ENCODE measurements at places on chromosomes 2 and 18.

DNA sequence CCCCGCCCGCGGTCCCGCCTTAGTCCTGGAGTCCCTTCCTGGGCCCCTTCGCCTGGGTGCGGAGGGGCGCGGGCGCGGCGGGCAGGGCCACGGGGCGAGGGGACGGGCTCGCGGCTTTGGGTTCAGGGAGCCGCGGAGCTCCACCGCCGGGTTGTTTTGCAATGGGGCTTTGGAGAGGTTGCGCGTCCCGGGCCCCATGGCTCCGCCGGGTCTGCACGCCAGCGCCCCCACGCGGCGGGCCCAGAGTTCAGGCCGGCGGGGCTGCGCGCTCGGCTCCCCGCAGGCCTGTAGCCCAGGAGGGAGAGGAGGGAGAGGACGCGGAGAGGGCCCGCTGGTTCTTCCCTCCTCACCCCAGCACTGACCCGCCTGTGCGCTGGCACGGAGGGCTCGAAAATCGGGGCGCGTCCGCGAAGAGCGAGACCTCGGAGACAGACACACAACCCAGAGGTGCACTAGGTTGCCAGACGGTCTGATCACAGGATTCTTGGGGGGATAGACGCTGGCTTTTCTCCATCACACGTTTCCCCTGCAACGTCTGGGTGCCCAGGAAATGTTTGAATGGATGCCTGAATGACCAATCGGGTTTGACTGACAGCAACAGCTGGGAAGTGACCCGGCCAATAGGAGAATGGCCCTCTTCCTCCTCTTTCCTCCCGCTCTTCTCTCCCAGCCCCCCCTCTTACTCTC is 4.9 kb upstream of the SIX2 start:
- DNase-seq, result no peak

GRCh38 chr2:221555494-221555846 is 16.6 kb downstream of the EPHA4 start:
- DNase-seq, result no peak

DNA sequence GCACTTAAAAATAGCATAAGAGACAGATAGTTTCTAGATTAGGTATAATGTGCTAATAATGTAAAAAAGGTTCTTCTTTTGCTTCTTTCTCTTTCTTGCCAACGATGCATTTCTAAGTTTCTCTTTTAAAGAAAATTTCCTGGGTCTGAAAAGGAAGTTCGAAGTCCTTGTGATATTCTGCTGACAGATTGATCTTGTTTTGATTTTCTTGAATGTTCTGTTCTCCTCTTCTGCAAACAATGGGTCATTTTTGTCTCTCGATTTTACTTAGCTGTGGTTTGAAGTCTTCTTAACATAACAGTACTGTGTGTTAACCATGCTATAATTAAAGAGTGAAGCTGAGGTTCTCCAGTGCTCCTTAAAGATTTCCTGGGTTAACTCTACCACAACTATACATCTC is 61.1 kb upstream of the ACYP2 start:
- DNase-seq, result no peak

- no peak for DNase-seq
Measured at GRCh38 chr2:28527196-28527595, 31.3 kb downstream of the PLB1 start.

- DNase-seq, result no peak
Measured at GRCh38 chr2:182050333-182051135, 64.9 kb downstream of the PPP1R1C start.

GRCh38 chr2:219681694-219682300 is 54.4 kb downstream of the SLC4A3 start:
- DNase-seq, result no peak

DNA sequence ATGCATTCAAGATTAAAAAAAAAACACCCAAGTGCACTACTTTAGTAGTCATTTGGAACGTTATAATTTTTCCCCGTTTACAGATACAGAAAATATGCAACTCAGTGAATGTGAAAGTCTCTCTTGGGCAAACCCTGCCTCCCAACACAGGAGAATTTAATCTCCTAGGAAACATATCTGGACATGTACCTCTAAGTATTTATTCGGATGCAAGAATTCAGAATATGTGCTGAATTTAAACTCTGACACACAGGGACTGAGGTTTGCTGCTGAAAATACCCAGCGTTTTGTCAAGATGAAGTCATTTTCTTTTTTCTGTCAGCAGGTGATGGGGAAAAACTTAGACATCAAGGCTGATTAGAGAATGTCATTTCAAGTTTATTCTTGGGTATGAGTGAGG is 105.4 kb downstream of the ACKR3 start:
- DNase-seq, result no peak

- DNase-seq, result no peak
Measured at GRCh38 chr18:62389761-62390481, 64.8 kb downstream of the TNFRSF11A start.

- DNase-seq, result no peak
Measured at GRCh38 chr18:61546590-61546989, 213.4 kb downstream of the CDH20 start.

DNA sequence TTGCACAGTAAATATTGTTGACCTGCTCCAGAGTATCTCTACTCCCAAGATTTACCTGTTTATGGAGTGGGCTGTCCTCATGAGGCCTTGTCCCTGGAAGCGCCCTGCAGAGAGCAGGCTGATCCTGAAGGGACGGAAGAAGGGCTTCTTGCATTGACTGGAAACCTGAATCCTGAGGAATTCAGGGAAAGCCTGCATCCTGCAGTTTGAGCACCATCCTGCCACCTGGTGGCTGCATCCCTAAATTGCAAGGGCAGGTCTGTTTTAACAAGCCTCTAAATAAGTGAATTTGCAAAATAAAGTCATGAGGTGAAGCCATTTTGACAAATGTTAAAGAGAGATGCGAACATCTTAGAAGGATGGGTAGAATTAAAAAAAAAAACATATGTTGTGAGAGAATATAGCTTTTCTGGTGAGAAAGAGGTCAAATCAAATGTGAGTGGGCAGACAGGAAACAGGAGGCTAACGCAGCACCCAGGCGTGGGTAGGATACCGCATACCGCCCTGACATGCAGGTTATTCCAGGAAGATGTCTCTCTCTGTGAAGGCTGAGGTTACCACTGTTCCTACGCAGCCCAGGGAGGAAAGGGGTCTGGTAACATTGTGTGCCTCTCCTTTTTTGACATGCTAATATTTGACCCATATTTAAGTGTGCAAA is 754.9 kb downstream of the RNF144A start:
- DNase-seq, result no peak

DNA sequence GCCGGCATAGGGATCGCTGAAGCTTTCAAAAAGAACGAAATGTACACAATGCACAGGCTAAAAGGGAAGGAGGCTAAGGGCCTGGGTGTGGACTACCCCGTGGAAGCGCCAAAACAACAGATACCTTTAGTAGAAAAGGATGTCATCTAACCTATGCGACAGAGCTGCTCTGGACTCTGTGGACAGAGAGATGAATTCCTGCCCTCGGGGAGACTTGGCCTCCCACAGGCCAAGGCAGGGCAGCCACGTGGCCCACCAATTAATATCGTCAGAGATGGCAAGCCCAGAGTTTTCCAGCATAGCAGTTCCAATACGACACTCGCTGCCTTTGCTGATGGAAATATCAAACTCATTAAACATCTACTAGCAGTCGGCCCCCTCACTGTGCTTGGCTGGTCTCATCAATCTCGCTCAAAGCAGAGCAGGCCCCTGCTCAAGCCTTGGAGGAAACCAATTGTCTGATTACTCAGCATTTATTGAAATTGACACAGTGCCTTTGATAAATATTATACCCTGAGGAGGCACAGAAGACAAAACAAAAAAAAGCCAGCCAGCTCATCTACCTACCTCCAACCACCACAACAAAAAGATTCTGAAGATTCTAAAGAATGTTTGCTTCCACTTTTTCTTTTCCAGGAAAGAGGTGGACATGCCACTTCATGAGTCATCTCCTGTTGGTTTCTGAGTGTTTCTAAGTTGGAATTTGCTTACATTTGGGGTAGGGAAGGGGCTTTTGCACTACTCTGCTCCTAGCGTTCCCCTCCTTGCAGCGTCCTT is 79.0 kb upstream of the ACAA2 start:
- no peak for DNase-seq

GRCh38 chr18:10682368-10682714 is 156.5 kb downstream of the NAPG start:
- DNase-seq, result no peak

GRCh38 chr2:167756446-167756845 is 490.9 kb downstream of the STK39 start:
- DNase-seq, result no peak

- no peak for DNase-seq
Measured at GRCh38 chr2:25164561-25164960, 3.8 kb downstream of the POMC start.

GRCh38 chr2:28047681-28048080 is 157.2 kb downstream of the BABAM2 start:
- DNase-seq, result no peak

GRCh38 chr18:23982155-23983079 is 32.1 kb upstream of the TTC39C start:
- no peak for DNase-seq

DNA sequence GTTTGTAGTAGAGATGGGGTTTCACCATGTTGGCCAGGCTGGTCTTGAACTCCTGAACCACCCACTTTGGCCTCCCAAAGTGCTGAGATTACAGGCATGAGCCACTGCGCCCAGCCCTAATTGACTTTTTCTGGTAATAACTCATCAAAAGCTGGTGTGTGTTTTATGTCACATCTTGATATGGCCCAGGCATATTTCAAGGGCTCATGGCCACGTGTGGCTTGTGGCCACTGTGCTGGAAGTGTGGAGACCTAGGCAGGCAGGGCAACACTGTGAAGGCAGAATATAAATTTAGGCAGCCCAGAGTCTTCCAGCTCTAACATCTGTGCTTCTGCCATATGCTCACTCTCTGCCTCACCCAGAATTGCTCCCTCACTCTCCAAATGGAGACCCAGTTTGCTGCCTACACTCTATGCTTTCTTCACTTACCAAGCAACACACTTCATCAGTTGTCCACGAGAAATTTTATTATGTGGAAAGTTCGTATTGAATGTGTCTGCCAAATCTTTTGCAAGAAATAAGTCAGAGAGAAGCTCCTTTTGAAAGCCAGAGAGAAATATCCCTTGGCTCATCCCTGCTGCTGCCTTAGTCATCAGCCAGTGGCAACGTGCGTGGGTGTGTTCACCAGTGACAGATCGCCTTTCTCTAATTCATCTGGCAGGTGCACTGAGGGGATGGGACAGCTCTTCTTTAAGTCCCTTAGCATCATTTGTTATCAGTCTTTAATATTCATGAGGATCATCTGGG is 129.4 kb upstream of the CXCR4 start:
- DNase-seq, result no peak

- DNase-seq, result no peak
Measured at GRCh38 chr2:186485576-186485870, 537 bp upstream of the ZC3H15 start.

DNA sequence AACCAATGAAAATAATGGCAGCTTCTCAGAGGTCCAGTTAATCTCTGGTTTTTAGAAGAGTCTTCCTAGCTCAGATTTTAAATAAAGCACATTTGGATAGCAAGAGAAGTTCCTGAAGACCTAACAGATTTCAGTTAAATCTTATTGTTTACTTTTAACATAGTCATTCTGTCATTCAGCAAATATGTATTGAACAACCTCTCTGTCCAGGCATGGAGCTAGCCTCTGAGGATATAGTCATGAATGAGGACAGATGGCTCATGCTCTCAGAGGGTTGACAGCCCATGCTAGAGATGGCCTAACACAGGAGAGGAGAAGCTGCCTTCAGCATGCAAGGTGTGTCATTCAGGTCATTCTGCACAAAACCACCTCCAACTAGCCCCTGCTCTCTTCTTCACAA is 6.2 kb downstream of the CCBE1 start:
- no peak for DNase-seq

DNA sequence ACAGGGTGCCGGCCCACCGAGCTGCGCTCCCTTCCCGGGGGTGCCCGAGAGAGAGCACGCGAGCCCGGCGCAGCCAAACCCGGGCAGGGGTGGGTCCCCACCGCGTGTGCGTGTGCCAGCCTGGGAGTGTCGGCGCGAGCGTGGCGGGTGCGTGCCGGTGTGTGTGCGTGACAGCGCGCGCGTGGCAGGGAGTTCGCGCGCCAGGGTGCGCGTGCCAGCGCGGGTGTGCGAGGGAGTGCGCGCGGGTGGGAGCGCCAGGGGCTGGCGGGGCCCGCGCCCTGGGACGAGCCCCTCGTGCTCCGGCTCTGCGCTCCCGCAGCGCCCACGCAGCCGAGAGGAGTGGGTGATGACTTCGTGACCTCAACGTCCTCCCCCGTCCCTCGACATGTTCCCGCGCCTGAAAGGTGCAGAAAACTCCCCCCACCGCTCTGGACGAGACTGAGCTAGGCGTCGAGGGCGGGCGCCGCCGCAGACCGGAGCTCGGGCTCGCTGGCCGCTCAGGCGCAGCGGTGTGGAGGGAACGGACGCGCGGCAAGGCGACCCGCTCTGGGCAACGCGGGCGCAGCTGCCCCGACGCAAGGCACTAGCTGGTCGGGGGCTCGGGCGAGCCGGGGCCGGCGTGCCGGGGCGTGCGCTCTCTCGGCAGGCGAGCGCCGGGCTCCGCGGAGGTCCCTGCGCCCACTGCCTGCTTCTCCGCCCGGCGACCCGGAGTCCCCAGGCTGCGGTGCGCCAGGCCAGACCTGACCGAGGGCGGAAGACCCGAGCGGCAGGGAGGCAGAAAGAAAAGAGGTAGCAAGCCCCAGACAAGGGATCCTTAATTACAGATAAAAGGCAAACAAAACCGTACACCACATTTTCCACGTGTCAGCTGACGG is 582.8 kb downstream of the ZEB2 start:
- no peak for DNase-seq

GRCh38 chr2:38010995-38011394 is 65.0 kb downstream of the CYP1B1 start:
- no peak for DNase-seq

GRCh38 chr18:35355140-35355618 is 11.0 kb upstream of the ZNF24 start:
- peak; percentile 35 for DNase-seq

DNA sequence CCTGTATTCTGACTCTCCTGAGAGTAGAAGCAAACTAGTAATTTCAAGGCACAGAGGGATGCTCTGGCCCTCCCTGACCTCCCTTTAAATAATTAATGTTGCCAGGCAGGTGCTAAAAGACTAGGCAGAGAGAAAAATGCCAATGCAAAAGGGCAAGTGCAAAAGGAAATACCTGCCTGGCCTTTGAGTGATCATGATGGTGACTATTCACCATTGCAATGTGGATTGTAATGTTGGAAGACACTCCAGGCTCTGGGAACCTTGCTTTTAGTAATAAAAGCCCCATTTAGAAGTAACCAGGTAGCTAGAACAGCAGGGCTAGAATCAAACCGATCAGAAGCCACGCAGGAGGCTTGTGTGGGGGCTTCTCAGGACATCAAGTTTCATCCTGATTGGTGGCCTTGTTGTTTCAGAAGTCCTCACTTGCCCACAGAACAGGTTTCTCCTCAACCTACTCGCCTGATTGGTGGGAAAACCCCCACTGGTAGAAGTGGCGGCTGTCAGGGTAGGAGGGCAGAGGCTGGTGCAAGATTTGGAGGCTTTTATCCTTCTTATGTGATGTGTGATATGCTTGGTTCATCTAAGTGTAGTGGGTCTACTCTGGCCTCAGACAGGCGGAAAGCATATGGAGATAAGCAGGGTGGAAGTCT is 16.0 kb upstream of the CHRNA1 start:
- DNase-seq, result no peak
